CD4-positive, alpha-beta T cell treated with Interleukin-6 for 4 hours (primary cell): ENCODE measurements at places on chromosomes 16 and 17.

DNA sequence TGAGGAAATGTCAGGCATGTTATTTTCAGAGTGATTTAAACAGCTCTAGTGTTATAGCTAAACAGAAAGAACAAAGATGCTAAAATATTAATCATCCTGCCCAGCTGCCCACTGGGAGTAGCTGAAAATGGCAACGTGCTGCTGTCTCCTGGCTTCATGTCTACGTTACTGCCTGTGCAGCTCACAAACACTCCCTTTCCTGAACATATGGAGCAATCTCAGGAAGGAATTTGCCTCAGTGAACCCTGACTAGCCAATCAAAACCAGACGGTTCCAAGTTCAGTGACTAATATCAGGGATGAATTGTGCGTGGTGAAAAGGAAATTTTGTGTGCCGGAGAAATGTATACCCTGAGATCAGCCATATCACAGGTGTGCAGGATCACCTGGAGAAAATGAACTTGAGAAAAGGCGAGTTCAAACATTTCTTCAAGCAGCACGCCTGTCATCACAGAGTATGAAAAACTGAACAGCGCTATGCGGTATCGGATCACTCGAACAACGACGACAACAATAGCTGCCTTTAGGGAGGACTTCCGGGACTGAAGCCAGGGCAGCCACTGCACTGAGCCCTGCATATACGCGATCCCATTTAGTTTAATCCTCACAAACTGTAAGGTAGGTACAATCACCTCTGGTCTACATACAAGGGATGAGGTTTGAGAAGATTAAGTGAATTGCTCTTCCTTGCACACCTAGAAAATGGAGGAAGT lies 110.3 kb downstream of the STX8 start:
- no peak for DNase-seq

- no peak for DNase-seq
Observed at GRCh38 chr17:15134363-15134762, 130.8 kb downstream of the PMP22 start.

GRCh38 chr16:68752602-68753001 lies 15.5 kb downstream of the CDH1 start:
- peak; percentile 5 for DNase-seq

- no peak for DNase-seq
Observed at GRCh38 chr17:5675625-5676421, 91.5 kb upstream of the NLRP1 start.

DNA sequence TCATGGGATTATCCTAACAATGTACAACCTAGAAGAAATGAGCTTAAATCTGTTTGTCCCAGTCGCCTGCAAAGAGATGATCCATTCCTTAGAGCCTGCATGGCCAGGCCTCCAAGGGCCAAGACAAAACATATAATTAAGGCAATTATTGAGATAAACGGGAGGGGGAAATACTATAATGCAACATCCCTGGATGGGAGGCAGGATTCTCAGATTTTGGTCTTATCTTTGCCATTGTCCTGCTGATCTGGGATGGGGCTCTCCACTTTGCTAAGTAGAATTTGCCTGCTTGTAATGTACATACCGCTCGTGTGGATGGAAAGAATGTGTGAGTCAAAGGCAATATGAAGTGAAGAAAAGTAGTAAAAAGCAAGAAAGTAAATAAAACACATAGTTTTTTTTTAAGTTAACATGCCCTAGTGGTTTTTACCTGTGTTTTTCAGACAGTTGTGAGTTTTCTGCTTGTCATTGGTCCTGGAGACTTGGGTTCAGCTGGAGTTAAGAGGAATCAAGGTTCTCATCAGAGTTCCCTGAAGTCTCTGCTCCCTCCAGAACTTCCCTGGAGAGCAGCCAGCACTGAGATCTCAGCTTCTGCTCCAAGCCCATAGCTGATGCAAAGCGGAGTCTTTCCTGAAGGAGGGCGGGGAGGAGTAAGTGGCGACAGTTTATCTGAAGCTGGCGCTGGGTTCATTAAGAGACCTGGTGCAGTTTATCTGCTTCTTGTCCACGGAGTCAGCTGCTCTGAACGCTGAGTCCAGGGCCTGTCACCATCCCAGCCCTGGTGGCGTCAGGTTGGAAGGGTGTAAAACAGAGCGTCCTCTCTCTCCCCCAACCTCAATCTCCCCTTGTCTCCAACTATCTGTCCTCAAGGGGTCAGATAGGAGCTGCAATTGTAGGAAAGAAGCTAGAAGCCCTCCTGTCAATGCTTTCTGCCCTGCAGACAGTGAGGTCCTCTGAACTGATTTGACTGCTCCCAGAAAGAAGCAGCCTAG lies 30.1 kb downstream of the HOXB1 start:
- peak; percentile 20 for DNase-seq
